ENCODE measurements at places on chromosomes 7 and 10. TPM values are rescaled to one million over a fixed set of nuclear protein-coding genes. Genes with fewer than 3 reads are reported as not detected.

- H3K4me3 ChIP-seq: no peak overlapping the region
- H3K27me3 ChIP-seq: no peaks in the 10 kb centered on the region
- peaks cover 37% of the 10 kb centered on the region for H3K4me1 ChIP-seq
- DNase-seq: no peak
- no peak overlapping the region for H3K27ac ChIP-seq
- H3K36me3 ChIP-seq: no peaks in the 10 kb centered on the region
Measured at GRCh38 chr10:59332581-59332980, 29.8 kb downstream of the FAM13C start.

DNA sequence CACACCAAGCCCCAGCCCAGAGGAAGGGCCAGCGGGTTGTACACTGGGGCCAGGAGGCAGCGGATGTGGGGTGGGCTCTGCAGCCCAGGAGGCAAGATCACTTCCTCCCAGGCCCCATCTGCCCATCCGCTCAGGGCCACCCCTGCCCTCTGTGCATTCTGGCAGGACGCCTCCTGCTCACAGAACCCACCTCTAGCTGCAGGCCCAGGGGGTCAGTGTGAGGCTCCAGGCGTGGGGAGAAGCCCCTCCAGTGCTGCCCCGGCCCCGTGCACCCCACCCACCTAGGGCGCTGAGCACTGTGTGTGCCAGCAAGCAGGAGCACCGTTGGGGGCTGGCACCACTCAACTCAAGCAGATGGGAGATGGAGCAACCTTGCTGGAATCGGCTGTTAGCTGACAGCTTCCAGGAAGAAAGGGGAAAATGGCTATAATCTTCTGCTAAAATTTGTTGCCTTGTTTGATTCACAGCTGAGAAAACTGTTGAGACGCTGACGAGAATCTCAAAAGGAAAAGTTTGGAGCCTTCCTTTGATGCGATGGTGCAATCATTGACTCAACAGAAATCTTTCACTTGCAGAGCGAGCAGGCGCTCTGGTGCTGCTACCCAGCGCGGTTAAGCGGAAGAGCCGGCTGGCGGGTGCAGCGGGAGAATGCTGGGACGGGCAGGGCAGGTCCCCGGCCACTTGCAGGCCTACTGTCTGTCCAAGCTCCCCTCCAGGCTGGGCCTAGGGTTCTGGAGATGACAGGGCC is 276.1 kb downstream of the ELFN1 start:
- H3K27me3 ChIP-seq: no peaks in the 10 kb centered on the region
- no peak for DNase-seq
- H3K4me1 ChIP-seq: no peaks in the 10 kb centered on the region
- no peaks in the 10 kb centered on the region for H3K36me3 ChIP-seq
- no peak overlapping the region for H3K27ac ChIP-seq

DNA sequence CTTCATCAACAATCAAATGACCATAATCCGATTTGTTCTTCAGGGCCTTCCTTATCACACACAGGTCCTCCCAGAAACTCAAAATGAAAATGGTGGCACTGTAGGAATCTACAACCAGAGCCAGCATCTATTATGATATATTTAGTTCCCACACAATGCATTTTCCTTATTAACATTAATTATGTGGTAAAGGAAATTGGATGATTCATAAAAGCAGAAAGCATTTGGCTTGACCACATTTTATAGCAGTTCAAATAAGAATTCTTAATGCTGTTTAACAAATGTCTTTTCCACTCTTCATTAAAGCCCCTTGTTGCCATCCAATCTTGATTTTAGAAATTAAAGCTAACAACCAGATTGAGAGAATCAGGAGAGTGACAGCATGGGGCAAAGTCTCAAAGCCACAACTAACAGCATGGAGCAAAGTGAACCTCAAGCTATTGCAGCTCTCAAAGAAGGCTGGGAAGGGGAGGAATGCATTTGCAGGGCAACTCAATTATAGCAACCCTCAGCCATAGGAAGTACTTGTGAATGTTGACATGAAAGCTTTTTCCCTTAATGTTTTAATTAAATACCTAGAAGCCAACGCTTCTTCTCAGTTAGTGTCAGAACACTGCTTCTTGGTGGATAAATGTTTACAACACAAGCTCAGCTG is 549.1 kb downstream of the NXPH1 start:
- DNase-seq: no peak
- no peaks in the 10 kb centered on the region for H3K4me1 ChIP-seq
- H3K36me3 ChIP-seq: no peaks in the 10 kb centered on the region
- H3K27me3 ChIP-seq: no peaks in the 10 kb centered on the region

The KCP gene
- total RNA-seq: 1.2 TPM

GRCh38 chr7:44145479-44145968 is 4.4 kb upstream of the MYL7 start:
- no peaks in the 10 kb centered on the region for H3K27me3 ChIP-seq
- no peaks in the 10 kb centered on the region for H3K36me3 ChIP-seq
- no peak overlapping the region for H3K27ac ChIP-seq
- H3K4me1 ChIP-seq: peaks cover 8% of the 10 kb centered on the region
- H3K4me3 ChIP-seq: peak overlapping the region; percentile 67
- DNase-seq: peak; percentile 66

- H3K36me3 ChIP-seq: peaks cover 3% of the 10 kb centered on the region
- H3K4me3 ChIP-seq: no peak overlapping the region
- no peaks in the 10 kb centered on the region for H3K4me1 ChIP-seq
- DNase-seq: no peak
- H3K27ac ChIP-seq: no peak overlapping the region
Measured at GRCh38 chr7:121369462-121369861, 26.6 kb downstream of the FAM3C start.

The ASCC1 gene
- total RNA-seq: 5.5 TPM

GRCh38 chr10:124010024-124010423 is 83.4 kb downstream of the CHST15 start:
- H3K36me3 ChIP-seq: peaks cover 23% of the 10 kb centered on the region
- no peaks in the 10 kb centered on the region for H3K4me1 ChIP-seq
- H3K27ac ChIP-seq: no peak overlapping the region
- no peaks in the 10 kb centered on the region for H3K27me3 ChIP-seq

- no peaks in the 10 kb centered on the region for H3K36me3 ChIP-seq
- H3K4me3 ChIP-seq: no peak overlapping the region
- no peak for DNase-seq
Measured at GRCh38 chr10:10847387-10847786, 170.3 kb upstream of the CELF2 start.

The CARD11 gene
- total RNA-seq: 0.64 TPM

GRCh38 chr10:97828721-97829120 is 20.9 kb upstream of the GOLGA7B start:
- no peaks in the 10 kb centered on the region for H3K27me3 ChIP-seq
- no peak for DNase-seq
- H3K4me3 ChIP-seq: no peak overlapping the region
- H3K36me3 ChIP-seq: no peaks in the 10 kb centered on the region
- H3K27ac ChIP-seq: no peak overlapping the region

DNA sequence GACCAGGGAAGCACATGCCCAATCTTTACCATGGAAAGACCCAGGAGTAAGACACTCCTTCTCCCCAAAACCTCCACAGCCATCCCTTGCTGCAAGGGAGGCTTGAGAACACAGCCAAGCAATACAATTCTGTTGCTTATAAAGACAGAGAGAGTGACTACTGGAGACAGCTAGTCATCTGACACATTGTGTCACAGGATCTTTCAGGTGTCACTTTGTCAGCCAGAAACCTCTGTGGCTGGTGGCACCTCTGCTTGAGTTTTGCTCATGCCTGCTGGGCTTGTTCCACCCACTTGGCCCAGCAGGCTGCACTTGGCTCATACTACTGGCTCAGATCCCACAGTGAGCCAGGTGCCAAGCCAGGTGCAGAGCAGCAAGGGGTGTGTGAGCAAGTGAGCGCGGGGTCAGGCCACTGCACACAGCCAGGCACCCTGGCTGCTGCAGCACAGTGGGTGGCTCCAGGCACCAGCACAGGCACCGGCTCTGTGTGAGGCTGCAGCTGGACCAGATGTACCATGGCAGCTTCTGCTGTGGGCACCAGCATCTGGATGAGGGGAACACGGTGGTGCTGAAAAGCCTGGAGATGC is 12.4 kb upstream of the PRLHR start:
- no peak overlapping the region for H3K4me3 ChIP-seq
- no peak overlapping the region for H3K27ac ChIP-seq
- H3K4me1 ChIP-seq: no peaks in the 10 kb centered on the region
- H3K27me3 ChIP-seq: no peaks in the 10 kb centered on the region

- H3K27me3 ChIP-seq: no peaks in the 10 kb centered on the region
- no peak overlapping the region for H3K4me3 ChIP-seq
- no peak overlapping the region for H3K27ac ChIP-seq
- no peak for DNase-seq
Measured at GRCh38 chr10:49329146-49329505, 30.2 kb downstream of the C10orf71 start.

The HDAC9 gene
- 33.4 TPM for total RNA-seq

DNA sequence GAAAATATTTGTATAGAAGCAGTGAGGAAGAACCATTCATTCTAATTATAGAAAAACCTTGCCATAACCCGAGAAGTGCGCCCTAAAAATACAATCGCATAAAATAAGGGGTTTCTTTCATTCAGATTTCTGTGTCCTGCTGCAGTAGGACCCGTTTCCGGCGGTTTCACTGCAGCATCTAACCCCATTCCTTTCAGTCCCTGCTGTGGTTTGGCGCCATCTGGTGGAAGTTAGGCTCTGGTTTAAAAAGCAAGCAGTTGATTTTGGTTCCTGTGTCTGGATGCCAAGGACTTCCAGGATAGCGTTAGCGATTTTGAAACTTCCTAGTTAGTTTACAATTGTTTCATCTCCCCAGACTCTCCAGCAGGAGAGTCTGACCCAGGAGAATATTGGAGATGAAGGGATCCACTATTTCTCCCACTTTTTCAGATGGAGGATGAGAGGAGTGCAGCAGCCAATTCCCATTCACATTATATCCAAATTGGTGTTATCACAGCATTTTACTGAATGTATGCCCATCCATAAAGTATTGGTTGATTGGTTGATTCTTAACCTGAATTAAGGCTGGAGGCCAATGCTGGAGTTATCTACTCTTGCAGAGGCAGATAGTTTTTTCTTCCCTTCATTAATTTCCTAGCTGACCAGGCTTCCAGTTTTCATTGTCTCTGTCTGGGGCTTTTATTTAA is 128.8 kb upstream of the CACNA2D1 start:
- peak; percentile 14 for DNase-seq
- no peaks in the 10 kb centered on the region for H3K36me3 ChIP-seq
- H3K27me3 ChIP-seq: no peaks in the 10 kb centered on the region

GRCh38 chr10:55852900-55853299 is 508.2 kb downstream of the ZWINT start:
- no peaks in the 10 kb centered on the region for H3K4me1 ChIP-seq
- no peaks in the 10 kb centered on the region for H3K27me3 ChIP-seq
- H3K36me3 ChIP-seq: no peaks in the 10 kb centered on the region

DNA sequence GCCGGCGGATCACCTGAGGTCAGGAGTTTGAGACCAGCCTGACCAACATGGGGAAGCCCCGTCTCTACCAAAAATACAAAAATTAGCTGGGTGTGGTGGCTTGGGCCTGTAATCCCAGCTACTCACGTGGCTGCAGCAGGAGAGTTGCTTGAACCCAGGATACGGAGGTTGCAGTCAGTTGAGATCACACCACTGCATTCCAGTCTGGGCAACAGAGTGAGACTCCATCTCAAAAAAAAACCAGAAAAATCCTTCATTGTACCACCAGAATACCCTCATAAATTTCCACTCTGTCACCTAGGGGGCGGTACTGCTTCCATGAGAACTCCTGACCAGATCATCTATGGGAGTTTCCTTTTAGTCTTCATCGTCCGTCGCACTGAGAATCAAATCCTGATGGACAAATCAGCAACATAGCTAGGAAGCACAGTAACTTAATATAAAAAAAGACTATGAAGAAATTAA is 225.8 kb upstream of the KLF14 start:
- peaks cover 9% of the 10 kb centered on the region for H3K4me1 ChIP-seq
- no peaks in the 10 kb centered on the region for H3K27me3 ChIP-seq
- no peak overlapping the region for H3K27ac ChIP-seq
- no peak overlapping the region for H3K4me3 ChIP-seq
- peaks cover 32% of the 10 kb centered on the region for H3K36me3 ChIP-seq
- DNase-seq: no peak

DNA sequence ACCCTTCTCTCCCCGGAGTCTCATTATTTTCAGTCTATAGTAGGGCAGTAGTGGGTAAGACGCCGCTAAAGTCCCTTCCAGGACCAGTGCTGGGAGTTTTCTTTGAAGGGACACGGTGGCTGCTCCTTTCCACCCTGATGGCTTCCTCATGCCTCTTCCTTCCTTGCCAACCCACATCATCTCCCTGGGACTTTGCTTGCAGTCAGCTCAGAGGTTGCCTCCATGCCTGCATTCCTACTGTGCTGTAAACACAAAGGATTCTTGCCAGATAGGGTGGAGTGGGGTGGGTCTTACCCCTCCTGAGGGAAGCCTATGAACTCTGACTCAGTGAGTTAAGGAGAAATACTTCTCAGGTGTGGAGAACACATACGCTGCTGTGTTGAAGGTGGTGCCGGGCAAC is 59.9 kb upstream of the IGFBP3 start:
- H3K27ac ChIP-seq: peak overlapping the region; percentile 78
- H3K27me3 ChIP-seq: no peaks in the 10 kb centered on the region

The SLC16A9 gene
- total RNA-seq: 2.9 TPM

DNA sequence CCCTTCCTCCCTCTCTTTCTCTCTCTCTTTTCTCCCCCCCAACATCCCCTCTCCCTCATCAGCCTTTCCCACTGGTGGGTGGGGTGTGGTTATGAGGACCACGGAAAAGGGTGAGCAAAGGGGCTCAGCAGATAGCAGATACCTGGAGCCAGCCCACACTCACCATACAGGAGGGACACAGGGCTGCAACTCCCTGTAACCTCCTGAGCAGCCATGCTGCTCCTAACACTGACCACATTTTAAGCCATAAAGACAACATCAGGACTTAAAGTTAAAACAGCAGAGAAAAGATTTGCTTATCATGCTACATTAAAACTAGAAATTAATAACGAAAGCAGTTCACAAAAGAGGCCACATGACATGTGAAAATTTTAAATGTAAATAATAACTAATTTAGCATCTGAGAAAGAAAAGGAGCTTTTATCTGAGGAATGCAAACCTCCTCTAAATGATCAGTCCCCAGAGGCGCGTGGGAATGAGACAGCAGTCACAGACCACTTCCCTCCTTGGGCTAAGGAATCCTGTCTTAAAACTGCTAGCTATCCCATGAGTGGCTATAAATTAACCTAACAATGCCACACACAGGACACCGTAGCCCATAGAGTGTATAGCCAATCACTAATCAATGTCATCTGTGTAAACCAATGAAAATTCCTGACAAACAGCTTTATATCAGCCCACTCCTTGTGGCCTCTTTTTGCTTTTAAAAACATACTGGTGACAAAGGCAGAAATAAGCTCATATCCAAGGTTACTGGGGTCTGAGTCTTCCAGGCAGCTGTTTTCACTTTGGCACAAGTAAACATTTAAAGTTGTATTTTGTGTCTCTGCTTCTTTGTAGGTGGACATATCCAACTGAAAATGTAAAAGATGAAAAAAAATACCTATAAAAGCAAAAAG is 33.3 kb downstream of the PKD1L1 start:
- DNase-seq: no peak
- no peaks in the 10 kb centered on the region for H3K36me3 ChIP-seq
- H3K4me1 ChIP-seq: no peaks in the 10 kb centered on the region
- H3K27me3 ChIP-seq: no peaks in the 10 kb centered on the region
- H3K4me3 ChIP-seq: no peak overlapping the region
- no peak overlapping the region for H3K27ac ChIP-seq

GRCh38 chr7:47215640-47216039 is 366.3 kb downstream of the TNS3 start:
- H3K4me3 ChIP-seq: no peak overlapping the region
- H3K27ac ChIP-seq: no peak overlapping the region
- peaks cover 5% of the 10 kb centered on the region for H3K4me1 ChIP-seq
- no peaks in the 10 kb centered on the region for H3K27me3 ChIP-seq
- no peaks in the 10 kb centered on the region for H3K36me3 ChIP-seq
- DNase-seq: no peak
